ENCODE measurements at places on chromosomes 4 and X.

GRCh38 chr4:141684785-141685184 is 48.4 kb downstream of the IL15 start:
- no peak for DNase-seq

GRCh38 chr4:6225469-6225868 is 25.1 kb upstream of the JAKMIP1 start:
- peak; percentile 29 for DNase-seq

DNA sequence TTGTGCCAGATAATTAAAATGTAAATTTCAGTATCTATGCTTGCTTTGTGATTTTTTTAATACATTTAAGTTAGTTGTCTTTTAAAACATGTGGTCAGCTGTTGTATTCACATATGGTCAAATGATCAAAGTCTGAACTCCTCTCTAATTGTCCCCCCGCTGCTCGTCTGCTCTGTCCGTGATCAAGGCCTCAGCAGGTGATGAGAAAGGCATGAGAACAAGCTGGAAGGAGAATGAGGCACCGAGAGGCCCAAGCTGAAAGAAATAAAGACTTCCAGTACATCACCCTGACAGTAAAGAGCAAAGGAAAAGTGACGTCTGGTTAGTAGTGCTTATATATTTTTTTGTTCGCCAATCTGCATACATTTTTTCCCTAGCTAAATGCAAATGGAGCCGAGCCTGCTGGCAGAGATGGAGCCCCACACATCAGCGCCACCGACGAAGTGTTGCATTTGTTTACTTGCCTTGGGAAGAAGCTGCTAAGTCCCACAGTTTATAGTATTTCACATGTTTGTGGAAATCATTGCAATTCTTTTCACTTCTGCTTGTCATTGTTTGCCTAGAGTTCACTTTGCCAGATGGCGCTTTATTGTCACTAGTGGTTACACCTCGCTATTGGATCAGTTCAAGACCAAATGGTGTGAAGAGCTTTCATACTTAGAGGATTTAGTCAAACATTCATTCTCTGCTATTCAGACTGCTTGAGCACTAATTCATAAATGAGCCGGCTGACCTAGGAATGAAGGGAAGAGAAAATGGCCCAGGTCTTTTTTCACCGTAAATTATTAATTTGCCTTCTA is 181.5 kb downstream of the ZIC3 start:
- no peak for DNase-seq

GRCh38 chr4:54687887-54688841 is 30.4 kb downstream of the KIT start:
- DNase-seq, result no peak

DNA sequence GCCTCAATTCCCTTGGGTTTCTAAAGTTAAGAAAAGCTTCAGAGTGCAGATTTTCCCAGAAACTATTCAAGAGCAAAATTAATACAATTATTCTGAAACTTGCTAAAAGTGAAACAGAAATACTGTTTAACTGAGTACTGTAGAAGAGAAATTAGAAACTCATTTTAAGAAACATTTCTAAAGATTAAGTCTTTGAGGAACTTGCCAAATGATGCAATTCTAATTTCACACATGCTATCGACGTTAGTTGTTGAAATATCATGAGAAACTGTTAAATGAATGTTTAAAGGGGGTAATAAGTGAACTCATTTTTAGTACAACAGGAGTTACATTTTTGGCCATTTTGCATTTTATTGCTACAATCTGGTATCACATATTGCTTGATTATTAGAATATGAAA is 125.3 kb upstream of the MAOA start:
- no peak for DNase-seq

- DNase-seq, result no peak
Observed at GRCh38 chr4:159429693-159430035, 326.8 kb downstream of the RAPGEF2 start.

DNA sequence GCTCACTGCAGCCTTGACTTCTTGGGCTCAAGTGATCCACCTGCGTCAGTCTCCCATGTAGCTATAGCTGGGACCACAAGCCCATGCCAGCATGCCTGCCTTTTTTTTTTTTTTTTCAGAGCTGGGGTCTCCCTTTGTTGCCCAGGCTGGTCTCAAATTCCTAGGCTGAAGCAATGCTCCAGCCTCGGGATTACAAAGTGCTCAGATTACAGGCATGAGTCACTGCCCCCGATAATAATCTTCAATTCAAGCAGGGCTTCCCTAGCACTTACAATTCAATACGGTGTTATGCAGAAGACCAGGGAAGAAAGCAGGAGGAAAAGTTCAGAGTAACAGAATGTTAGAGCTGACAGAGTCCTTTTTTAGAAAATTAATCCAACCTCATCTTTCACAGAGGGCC is 26.1 kb downstream of the OTOP1 start:
- no peak for DNase-seq

All from mucosa of gallbladder (tissue), 1 donor.